Mononuclear cell (primary cell): ENCODE measurements at places on chromosomes 16 and 17. TPM values are rescaled to one million over a fixed set of nuclear protein-coding genes. Genes with fewer than 3 reads are reported as not detected.

The AOC2 gene
- 1.5 TPM for total RNA-seq

The TANC2 gene
- 19.3 TPM for total RNA-seq

The CA5A gene
- under 0.01 TPM for total RNA-seq

The TMC7 gene
- total RNA-seq, result not detected

The CPHXL2 gene
- not detected for total RNA-seq

The WNT9B gene
- not detected for total RNA-seq

The IGFBP4 gene
- total RNA-seq, result 0.94 TPM

The AIPL1 gene
- under 0.01 TPM for total RNA-seq

The NUDT7 gene
- total RNA-seq, result 1.5 TPM

The TNK1 gene
- 5.5 TPM for total RNA-seq

The GPR179 gene
- total RNA-seq, result 0.10 TPM

The CDRT15 gene
- not detected for total RNA-seq

The PDE6G gene
- 2.1 TPM for total RNA-seq

The CMTM4 gene
- 2.0 TPM for total RNA-seq

The LGALS9B gene
- 0.52 TPM for total RNA-seq

The KRTAP2-1 gene
- total RNA-seq, result not detected

The ALDH3A1 gene
- not detected for total RNA-seq

The KRTAP9-8 gene
- total RNA-seq, result not detected

The KRTAP4-5 gene
- total RNA-seq, result not detected

The SPNS2 gene
- 0.10 TPM for total RNA-seq

The GRB7 gene
- total RNA-seq, result not detected

The SCIMP gene
- 5.5 TPM for total RNA-seq

The COX4I1 gene
- total RNA-seq, result 322 TPM

The ASGR2 gene
- total RNA-seq, result 12.9 TPM

The FASN gene
- total RNA-seq, result 21.8 TPM
